HFFc6 (cell line): ENCODE measurements at places on chromosomes 1 and 21.

GRCh38 chr1:179785031-179785431, 41.9 kb downstream of the FAM163A start:
- peaks cover 6% of the 10 kb centered on the region for H3K4me1 ChIP-seq
- no peak overlapping the region for H3K4me3 ChIP-seq
- no peaks in the 10 kb centered on the region for H3K36me3 ChIP-seq

GRCh38 chr21:36055551-36055950, 4.8 kb downstream of the SETD4 start:
- no peak overlapping the region for H3K4me3 ChIP-seq
- peaks cover 18% of the 10 kb centered on the region for H3K4me1 ChIP-seq
- peaks cover 37% of the 10 kb centered on the region for H3K36me3 ChIP-seq
- H3K27ac ChIP-seq: no peak overlapping the region

DNA sequence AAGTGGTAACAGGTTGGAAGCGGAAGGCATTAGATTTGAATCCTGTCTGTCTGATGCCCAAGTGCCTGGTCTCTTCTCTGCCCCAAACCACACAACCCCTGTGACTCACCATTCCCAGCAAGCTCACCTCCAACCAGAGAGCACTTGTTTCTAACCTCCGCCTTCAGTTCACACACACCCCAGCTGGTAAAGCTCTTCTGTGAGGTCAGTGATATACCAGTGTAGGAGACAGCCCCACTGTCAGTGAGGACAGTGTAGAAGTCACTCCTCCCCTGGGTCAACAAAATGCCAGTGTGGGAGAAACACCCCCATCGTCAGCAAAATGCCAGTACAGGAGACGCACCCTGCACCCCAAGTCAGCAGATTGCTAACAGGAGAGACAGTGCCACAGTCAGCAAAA, 2.6 kb downstream of the RIMS3 start:
- no peak overlapping the region for H3K27ac ChIP-seq
- no peaks in the 10 kb centered on the region for H3K36me3 ChIP-seq
- no peaks in the 10 kb centered on the region for H3K4me1 ChIP-seq
- H3K27me3 ChIP-seq: peaks cover 20% of the 10 kb centered on the region

DNA sequence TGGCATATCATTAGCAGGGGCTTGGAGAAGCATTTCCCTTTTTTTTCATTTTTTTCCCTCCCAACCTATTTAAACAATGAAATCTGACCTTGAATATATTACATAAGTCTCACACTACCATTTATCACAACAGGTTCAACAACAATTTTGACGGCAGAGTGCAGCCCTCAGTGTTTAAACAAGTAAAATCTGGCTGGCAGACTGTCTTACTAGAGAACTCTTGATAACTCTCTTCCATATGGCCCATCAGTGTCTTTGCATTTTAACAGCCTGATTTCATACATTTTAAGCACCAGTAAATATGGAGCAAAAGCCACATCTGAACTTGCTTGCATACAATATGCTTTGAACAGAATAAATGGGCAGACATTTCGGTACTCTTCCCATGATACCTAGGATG, 213.0 kb downstream of the KCTD3 start:
- H3K4me1 ChIP-seq: peaks cover 59% of the 10 kb centered on the region
- H3K27ac ChIP-seq: no peak overlapping the region

DNA sequence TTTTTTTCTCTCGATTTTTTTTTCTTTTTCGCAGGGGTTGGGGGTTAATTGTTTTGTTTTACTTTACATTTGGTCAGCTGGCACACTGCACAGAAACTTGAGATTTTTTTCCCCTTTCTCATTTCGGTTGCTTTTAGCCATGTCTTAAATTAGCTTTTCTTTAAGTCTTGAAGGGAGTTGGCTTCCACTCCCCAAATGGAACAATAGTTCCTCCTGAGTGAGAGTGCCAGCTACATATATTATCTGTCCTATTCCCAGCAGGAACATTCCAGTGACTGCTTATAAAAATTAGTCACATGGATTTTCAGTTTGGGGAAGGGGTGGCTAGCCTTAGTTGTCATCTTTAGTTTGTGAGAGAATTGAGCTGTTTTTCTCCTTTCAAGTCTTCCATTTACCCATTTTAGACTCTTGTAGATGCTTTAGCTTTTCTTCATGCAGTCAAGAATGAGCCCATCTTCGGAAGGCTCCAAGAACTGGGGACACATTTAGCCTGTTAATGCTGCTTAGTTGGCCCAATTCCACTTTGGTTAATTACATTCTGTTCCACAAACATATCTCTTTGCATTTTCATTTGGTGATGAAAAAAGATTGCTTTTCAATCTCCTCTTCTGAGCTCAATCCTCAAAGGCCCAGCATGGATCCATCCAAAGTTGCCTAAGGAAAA, 510.1 kb upstream of the CXADR start:
- no peak for DNase-seq
- H3K27ac ChIP-seq: peak overlapping the region; percentile 44; the same call in 1 of the 2 replicates
- no peaks in the 10 kb centered on the region for H3K27me3 ChIP-seq
- H3K36me3 ChIP-seq: no peaks in the 10 kb centered on the region

- peaks cover 52% of the 10 kb centered on the region for H3K4me1 ChIP-seq
- peak; percentile 93 for DNase-seq
- H3K4me3 ChIP-seq: peak overlapping the region; percentile 79
Observed at GRCh38 chr1:221886743-221887414, 145.0 kb upstream of the DUSP10 start.

DNA sequence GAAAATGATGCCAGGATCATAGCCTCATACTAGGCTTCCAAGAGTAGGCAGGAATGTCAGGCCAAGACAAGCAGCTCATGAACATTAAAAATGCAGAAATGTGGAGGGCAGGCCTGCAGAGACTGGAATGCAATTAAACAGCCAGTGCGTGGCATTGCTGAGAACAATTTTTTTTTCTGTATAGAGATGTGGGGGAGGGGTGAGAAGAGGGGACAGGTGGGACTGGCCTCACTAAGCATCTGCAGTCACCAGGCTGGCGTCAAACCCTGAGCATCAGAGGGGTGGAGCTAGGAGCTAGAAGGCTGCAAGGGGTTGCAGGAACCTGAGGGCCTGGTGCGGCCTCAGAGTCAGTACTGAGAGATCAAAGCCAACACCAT, 114.1 kb downstream of the TNR start:
- peaks cover 1% of the 10 kb centered on the region; the same call in 1 of the 2 replicates for H3K27me3 ChIP-seq
- no peaks in the 10 kb centered on the region for H3K4me1 ChIP-seq
- peaks cover 4% of the 10 kb centered on the region; the same call in 1 of the 2 replicates for H3K36me3 ChIP-seq
- no peak overlapping the region for H3K4me3 ChIP-seq
- no peak overlapping the region for H3K27ac ChIP-seq
- no peak for DNase-seq

DNA sequence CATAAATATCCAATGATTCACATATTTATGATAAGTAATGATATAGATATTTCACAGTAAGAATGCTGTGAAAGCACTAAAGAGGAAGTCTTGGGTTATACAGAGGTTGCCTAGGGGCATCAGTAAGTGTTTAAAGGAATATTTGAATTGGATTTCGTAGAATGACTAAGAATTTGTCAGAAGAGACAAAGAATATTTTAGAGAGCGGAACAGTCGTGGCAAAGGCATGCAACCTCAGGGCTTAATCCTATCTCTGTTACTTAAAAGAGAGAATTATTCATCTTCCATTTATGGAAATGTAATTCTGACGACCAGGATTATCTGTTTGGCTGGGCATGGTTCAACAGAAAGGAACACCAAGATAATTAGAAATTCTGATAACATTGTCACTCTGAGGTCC, 171.9 kb upstream of the NR5A2 start:
- H3K27me3 ChIP-seq: no peaks in the 10 kb centered on the region; the same call in 1 of the 2 replicates
- H3K36me3 ChIP-seq: peaks cover 10% of the 10 kb centered on the region; the same call in 1 of the 2 replicates
- H3K27ac ChIP-seq: peak overlapping the region; percentile 70
- peaks cover 78% of the 10 kb centered on the region for H3K4me1 ChIP-seq

GRCh38 chr1:184449916-184450315, 63.1 kb downstream of the C1orf21 start:
- H3K36me3 ChIP-seq: no peaks in the 10 kb centered on the region
- H3K4me3 ChIP-seq: no peak overlapping the region
- H3K4me1 ChIP-seq: no peaks in the 10 kb centered on the region

DNA sequence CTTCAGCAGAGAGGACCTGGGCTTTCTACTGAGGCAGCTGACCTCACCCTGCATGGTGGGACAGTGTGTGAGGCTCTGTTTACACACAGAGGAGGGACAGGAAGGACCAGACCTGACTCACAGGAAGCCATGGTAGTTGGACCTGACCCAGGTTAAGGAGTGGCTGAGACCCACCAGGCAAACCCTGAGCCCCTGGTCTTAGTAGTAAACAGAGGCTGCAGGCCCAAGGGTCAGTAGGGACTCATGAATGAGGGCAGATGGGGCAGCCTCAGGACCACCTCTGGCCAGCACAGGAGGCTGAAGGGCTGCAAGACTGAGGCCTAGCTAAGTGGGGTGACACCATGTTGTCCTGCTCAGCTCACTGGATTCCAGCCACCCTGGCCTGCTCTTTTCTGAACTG, 273.2 kb downstream of the GRIK3 start:
- no peak overlapping the region for H3K27ac ChIP-seq
- H3K4me3 ChIP-seq: no peak overlapping the region
- 0 out of 2 replicates have a peak, but pooled peaks cover 4% of the 10 kb centered on the region for H3K36me3 ChIP-seq
- H3K4me1 ChIP-seq: no peaks in the 10 kb centered on the region
- H3K27me3 ChIP-seq: no peaks in the 10 kb centered on the region

- H3K36me3 ChIP-seq: no peaks in the 10 kb centered on the region
- H3K27me3 ChIP-seq: no peaks in the 10 kb centered on the region
- no peak for DNase-seq
- H3K4me3 ChIP-seq: no peak overlapping the region
- no peak overlapping the region for H3K27ac ChIP-seq
Observed at GRCh38 chr1:101178341-101178687, 58.5 kb upstream of the S1PR1 start.

DNA sequence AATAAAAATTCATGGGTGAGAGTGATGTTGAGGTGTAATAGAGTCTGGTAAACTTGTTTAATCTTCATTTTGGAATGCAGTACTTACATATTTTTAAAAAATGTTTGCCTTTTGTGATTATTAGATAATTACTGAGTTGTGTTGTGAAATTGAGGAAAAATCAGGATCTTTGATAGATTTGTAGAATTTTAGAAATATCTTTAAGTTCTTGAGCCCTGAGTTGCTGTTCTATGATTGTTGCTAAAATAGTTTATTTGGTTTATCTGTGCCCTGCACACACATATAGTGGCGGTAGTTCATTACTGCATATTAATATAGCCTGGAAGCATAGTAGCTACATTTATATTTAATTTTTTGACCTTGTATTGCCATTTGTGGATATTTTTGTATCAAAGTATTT, 1.6 kb downstream of the B3GALT2 start:
- peaks cover 83% of the 10 kb centered on the region for H3K4me1 ChIP-seq
- DNase-seq: no peak
- H3K36me3 ChIP-seq: no peaks in the 10 kb centered on the region
- H3K27me3 ChIP-seq: no peaks in the 10 kb centered on the region
- peak overlapping the region; percentile 86 for H3K4me3 ChIP-seq

- no peak overlapping the region for H3K4me3 ChIP-seq
- peak overlapping the region; percentile 68 for H3K27ac ChIP-seq
- H3K27me3 ChIP-seq: no peaks in the 10 kb centered on the region; the same call in 1 of the 2 replicates
- DNase-seq: no peak
- H3K36me3 ChIP-seq: peaks cover 6% of the 10 kb centered on the region; the same call in 1 of the 2 replicates
Observed at GRCh38 chr1:115141145-115141454, 51.8 kb upstream of the TSPAN2 start.

- H3K27ac ChIP-seq: no peak overlapping the region
- H3K4me3 ChIP-seq: no peak overlapping the region
- peaks cover 15% of the 10 kb centered on the region for H3K4me1 ChIP-seq
- peaks cover 19% of the 10 kb centered on the region for H3K27me3 ChIP-seq
- no peak for DNase-seq
- H3K36me3 ChIP-seq: no peaks in the 10 kb centered on the region
Observed at GRCh38 chr1:162400790-162401355, 11.1 kb downstream of the SH2D1B start.

- no peak overlapping the region for H3K27ac ChIP-seq
- no peak overlapping the region for H3K4me3 ChIP-seq
- no peak for DNase-seq
- H3K4me1 ChIP-seq: no peaks in the 10 kb centered on the region
- H3K36me3 ChIP-seq: no peaks in the 10 kb centered on the region
Observed at GRCh38 chr1:82065916-82066315, 265.2 kb downstream of the ADGRL2 start.

GRCh38 chr1:101065575-101065974, 40.0 kb upstream of the DPH5 start:
- H3K27me3 ChIP-seq: no peaks in the 10 kb centered on the region
- peaks cover 6% of the 10 kb centered on the region; the same call in 1 of the 2 replicates for H3K4me1 ChIP-seq
- no peak overlapping the region for H3K27ac ChIP-seq
- DNase-seq: no peak
- H3K4me3 ChIP-seq: no peak overlapping the region
- no peaks in the 10 kb centered on the region; the same call in 1 of the 2 replicates for H3K36me3 ChIP-seq

DNA sequence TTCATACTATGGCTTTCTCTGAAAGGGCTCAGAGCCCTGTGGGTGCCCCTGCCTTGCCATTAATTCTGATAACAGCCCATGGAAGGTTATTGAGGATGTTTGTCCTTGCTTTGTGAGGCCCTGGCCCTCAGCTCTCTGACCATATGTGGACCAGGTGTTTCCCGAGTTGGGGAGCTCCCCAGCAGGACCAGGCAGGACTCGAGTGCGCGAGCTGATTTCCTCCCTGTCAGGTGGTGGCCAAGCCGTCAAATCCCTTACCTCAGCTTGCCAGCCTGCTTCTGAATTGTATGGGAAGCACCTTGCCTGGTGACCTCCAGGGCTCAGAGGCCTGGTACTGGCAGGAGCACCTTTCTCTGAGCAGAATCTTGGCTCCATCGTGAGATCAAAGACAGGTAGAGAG, 17.9 kb upstream of the SDE2 start:
- peaks cover 41% of the 10 kb centered on the region for H3K27me3 ChIP-seq
- H3K4me1 ChIP-seq: no peaks in the 10 kb centered on the region
- no peak overlapping the region for H3K4me3 ChIP-seq
- no peak for DNase-seq
- H3K27ac ChIP-seq: no peak overlapping the region

- DNase-seq: no peak
- H3K4me1 ChIP-seq: peaks cover 51% of the 10 kb centered on the region
- no peaks in the 10 kb centered on the region for H3K27me3 ChIP-seq
- H3K36me3 ChIP-seq: peaks cover 21% of the 10 kb centered on the region
- H3K27ac ChIP-seq: peak overlapping the region; percentile 92
Observed at GRCh38 chr1:59417406-59417805, 120.5 kb downstream of the FGGY start.

DNA sequence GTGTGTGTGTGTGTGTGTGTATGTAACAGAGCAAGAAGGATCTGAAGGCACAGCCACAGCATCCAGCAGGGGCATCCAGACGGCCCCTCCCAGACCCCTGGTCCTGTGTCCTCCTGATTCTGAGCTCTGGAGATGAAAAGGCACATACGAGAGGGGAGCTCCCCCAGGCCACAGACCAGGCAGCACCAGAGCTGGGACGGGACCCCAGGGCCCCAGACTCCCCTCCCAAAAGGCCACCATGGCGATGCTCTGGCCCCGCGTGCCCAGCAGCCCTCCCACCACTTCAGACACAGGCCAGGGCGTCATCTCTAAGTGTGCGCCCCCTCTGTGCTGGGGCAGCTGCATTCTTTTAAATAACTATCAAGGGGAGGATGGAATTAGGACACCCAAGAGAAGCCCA, 245.8 kb downstream of the MATN1 start:
- DNase-seq: no peak
- no peaks in the 10 kb centered on the region for H3K4me1 ChIP-seq
- no peak overlapping the region for H3K4me3 ChIP-seq
- H3K27ac ChIP-seq: no peak overlapping the region
